ENCODE measurements at places on chromosomes 5 and 9.

GRCh38 chr9:137374131-137374845, 48.7 kb downstream of the EXD3 start:
- DNase-seq: no peak

GRCh38 chr9:115673599-115673998, 480.0 kb upstream of the PAPPA start:
- no peak for DNase-seq

DNA sequence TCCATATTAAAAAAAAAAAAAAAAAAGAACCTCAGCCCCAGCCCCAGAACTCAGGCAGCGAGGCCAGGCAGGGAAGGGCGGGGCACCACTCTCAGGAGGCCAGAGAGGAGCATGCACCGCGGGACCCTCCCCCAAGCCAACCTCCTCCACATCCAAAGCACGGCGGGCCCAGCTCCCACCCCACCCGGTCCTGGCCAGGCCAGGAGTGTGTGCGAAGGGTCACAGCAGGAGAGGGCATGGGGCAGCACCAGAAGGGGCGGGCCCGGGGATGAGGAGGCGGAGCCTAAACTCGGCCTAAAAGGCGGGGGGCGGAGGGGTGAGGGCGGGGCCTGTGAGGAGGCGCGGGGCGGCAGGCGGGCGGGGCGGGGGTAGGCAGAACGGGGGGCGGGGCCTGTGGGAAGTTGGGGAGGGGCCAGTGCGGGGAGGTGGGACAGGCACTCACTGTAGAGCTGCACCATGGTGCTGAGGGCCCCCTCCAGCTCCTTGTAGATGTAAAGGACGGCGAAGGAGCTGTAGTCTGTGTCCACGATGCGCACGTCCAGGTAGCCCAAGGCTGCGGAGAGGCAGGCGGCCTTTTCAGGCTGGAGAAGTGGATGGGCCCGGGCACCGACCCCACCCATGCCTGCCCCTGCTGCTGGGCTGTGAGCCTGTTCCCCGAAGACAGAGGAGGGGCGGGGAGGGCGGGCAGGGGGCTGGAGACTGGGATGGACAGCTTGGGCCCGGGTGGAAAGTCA, 1.2 kb downstream of the LCN15 start:
- peak; percentile 20 for DNase-seq

DNA sequence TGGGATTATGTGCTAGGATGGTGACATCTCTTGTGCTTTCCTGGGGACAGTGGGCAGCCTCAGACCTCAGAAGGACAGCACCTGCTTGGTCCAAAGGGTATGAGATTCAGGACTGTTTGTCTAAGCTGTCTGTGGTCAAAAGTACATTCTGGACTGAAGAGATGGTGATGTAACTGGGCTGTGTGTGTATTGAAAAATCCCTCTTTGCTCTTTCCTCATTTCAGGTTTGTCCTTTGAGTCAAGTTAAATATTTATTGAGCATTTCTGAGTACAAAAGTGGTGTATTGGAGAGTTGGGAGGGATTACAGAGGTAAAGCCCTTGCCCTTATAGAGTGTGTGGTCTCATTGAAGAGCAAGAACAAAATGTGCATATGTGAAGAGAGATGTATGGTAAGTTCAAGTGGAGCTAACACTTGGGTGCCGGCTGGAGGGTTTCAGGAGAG, 46.7 kb downstream of the RCL1 start:
- DNase-seq: no peak

- no peak for DNase-seq
Measured at GRCh38 chr9:97382099-97382718, 29.7 kb upstream of the TDRD7 start.

- no peak for DNase-seq
Measured at GRCh38 chr5:139725073-139725830, 70.4 kb upstream of the PSD2 start.

GRCh38 chr9:78004478-78005229, 27.0 kb downstream of the GNAQ start:
- no peak for DNase-seq

DNA sequence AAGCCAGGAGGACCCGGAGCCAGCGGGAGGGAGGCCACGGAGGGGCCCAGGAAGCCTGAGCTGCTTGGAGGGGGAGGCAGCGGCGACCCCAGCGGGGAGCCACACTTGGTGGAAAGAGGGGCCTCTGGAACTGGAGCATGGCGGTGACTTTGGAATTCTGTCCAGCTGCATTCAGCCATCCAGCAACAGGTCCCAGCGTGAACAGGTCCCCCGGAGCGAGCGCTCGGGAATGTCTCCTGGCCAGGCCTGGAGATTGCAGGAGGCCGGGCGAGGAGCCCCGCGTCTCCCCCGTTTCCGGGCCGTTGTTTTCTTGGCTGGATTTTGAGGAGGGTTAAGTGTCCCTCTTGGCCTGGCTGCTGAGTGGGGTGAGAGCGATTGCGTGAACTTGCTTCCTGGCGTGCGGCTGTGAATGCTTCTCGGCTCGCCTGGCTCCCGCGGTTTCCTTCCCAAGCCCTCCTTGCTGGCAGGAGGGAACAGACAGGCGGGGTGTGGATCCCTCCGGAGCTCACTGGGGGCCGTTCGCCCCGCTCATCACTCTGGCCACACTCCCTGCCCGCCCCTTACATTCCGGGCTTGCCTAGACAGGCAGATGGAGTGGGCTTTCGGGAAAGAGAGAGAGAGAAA, 125.3 kb upstream of the IRX4 start:
- no peak for DNase-seq

DNA sequence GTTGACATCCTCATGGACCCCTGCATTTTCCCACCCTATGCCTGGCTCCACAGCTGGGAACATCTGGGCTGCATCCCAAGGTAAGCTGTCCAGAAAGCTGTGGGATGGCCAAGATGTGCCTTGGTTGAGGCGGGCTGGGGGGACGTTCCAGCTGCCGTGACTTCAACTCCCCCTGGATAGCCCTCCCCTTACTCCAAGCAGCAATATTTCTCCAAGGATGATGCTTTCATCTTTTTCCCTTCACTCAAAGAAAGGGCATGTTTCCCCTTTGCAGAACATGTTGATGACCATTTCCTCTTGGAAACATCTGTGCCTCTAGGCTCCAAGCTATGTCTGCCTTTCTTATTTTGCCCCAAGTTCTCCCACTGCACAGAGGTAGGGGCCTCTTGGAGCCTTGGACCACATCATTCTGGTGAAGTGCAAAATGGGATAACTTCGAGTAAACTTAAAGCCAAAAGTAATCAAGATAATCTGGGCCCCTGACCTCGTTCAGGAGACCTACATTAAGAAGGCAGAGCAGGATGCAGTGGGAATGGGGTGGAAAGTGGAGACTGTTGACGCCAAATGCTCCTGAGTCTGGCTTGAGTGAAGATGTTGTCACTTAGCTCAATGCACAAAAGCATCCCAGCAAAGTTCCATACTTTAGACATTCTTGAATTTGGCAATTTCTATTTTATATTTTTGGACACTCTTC, 175.2 kb downstream of the GAS1 start:
- no peak for DNase-seq

- no peak for DNase-seq
Measured at GRCh38 chr5:163506726-163507125, 1.3 kb downstream of the MAT2B start.

DNA sequence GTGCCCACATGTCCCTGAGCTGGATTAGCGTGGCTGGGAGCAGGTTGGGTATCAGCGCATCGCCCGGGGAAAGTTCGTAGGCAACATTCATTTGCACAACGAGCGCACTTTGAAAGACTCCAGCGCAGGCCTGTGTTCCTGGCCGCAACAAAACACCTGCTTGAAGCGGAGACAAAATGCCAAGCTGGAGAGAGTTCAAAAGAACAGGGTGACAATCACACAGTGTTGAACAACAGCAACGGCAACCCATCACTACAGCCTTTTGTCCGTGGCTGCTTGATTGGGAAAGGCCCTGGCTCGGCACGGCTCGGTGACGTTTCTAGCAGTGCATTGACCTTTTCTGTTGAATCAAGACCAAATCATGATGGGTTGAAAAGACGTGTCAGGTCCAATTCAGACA, 336.3 kb downstream of the IRX1 start:
- DNase-seq: no peak

DNA sequence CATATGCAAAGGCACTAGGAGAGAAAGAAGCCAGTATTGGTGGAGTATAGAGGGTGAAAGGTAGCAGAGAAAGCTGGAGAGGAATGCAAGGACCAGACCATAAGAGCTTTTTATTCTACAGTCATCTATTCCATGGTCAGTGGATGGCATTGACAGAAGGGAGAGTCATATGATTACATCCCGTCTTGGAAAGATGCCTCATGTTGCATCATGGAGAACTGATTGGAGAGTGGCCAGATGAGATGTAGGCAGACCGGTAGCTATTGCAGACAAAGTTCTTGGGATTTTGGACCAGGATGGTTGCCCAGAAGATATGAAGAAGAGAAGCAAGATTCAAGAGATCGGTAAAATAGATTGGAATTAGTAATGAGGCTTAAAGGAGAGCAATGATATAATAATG, 260.7 kb downstream of the CHSY3 start:
- DNase-seq: no peak

DNA sequence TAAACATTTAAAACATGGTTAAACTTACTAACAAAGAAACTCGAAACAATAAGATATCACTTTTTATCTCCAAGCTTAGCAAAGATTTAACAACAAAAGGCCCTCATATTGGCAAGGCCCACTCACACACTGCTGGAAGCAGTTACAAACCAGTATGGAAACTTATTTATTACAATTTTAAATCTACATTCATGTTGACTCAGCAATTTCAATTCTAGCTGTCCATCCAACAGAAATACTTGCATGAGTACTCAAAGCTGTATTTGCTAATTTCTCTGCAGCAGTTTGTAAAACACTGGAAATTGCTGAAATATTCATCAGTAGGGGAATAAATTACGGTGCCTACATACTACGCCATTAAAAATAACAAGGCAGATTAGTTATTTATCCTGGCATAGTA, 2.8 kb upstream of the DNAJA1 start:
- DNase-seq: no peak

DNA sequence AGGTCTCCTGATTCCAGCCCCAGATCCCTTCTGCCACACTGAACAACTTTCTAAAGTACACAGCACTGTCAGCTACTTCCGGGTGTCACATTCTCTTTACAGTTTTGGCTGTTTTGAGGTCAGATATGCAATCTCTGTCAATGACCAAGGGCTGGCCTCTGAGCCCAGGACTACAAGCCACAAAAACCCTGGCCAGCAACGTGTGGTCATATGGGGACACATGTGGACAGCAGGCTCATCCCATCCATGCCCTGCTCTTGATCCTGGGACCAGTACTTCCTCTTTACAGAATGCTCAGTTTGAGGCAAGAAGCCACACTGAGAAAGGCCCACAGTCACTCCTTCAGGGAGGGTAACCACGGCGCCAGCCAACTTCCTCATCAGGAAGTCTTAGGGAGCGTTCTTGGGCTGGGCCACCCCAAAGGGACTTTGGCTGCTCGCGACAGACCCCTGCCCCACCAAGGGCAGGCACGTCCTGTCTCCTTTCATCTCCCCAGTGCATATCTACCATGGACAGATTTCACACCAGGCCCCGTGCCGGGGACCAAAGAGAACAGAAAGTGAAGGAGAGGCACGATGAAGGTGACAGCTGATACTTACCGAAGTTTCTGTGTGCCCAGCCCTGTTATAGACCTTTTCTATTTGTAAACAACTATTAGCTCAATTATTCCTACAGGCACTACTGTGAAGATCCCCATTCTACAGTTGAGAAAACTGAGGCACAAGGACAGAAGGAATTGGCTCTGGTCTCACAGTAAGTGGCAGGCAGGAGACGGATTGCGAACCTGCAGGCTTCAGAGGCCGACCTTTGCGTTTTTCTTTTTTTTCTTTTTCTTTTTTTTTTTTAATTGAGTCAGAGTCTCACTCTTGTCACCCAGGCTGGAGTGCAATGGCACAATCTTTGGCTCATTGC, 37.3 kb downstream of the STK10 start:
- no peak for DNase-seq

- DNase-seq: no peak
Measured at GRCh38 chr5:168712280-168712924, 133.2 kb upstream of the PANK3 start.

DNA sequence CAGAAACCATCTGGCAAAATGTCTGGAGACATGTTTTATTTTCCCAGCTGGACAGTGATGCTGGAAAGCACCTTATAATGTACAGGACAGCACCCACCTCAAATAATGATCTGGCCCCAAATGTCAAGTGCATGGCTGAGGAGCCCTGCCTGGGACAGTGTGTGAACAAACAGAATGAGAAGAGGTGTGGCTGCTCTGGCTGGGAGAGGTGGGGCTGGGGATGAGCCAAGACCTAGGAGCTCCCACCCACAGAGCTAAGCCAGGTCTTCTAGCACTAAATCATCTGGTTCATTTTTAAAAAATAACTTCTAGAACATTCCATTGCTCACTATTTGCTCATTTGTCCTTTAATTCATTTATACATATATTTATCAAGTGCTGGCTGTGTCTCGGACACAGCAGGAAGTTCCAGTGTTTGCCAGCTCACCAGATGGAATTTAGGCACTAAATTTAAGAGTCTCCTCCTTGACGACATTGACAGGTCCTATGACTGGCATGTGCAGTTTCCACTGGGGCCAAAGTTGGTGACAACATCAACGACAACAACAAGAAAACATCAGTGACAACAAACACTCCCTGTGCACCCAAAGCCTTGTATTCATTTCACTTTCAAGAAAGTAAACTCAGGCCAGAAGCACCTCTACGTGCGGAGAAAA, 59.1 kb downstream of the GTF3C4 start:
- DNase-seq: no peak

DNA sequence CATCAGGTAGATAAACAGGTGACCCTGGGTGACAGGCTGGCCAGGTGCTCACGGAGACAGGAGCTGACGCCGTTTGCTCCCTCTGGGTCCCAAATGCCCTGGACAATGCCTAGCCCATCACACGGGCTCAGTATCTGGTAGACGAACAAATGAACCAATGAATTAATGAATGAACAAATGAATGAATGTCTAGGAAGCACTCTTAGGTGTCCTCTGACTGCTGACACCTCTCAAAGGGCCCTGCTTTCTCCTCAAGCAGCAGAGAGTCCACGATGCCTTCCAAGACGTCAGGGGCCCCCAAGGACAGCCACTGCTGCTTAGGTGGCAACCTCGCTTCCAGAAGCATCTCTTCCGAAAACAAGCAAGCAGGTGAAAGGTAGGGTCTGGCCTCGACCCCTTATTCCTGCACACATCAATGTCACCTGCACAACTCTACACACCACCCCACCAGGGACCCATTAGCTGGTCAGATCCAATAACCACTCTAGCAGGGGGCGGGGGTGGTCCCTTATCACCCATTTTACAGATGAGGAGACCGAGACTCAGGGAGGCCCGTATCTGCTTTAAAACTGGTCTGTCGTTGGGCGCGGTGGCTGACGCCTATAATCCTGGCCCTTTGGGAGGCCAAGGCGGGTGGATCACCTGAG, 45.2 kb downstream of the VAV2 start:
- DNase-seq: no peak

- no peak for DNase-seq
Measured at GRCh38 chr5:77426670-77427069, 65.4 kb downstream of the WDR41 start.

- DNase-seq: no peak
Measured at GRCh38 chr9:104313396-104314110, 190.5 kb upstream of the OR13F1 start.

- no peak for DNase-seq
Measured at GRCh38 chr5:83711982-83712601, 8.6 kb downstream of the HAPLN1 start.

Measured in stimulated activated CD8-positive, alpha-beta memory T cell treated with anti-CD3 and anti-CD28 coated beads, Interleukin-2, amount 100 ng/mL, for 1 hour (primary cell).